Nucleus accumbens (tissue), 56 donors: ENCODE measurements at places on chromosomes 2 and 18.

DNA sequence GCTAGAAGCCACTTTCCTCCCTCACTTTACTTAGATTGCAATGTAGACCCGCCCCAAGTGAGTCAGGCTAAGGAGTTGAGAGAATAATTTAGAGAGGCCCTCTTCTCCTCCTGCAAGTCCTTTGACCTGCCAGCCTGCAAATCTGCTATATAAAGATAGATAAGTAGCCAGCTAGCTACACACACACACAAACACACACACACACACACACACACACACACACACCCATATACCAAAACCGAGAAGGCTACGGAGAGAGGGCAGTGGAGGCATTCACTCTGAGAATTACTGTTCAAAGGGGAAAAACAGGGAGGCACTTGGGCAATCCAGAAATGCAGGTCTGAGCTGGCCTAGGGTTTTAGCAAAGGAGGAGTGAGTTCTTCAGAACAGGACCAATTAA, 23.0 kb upstream of the SMAD7 start:
- no peak for DNase-seq

DNA sequence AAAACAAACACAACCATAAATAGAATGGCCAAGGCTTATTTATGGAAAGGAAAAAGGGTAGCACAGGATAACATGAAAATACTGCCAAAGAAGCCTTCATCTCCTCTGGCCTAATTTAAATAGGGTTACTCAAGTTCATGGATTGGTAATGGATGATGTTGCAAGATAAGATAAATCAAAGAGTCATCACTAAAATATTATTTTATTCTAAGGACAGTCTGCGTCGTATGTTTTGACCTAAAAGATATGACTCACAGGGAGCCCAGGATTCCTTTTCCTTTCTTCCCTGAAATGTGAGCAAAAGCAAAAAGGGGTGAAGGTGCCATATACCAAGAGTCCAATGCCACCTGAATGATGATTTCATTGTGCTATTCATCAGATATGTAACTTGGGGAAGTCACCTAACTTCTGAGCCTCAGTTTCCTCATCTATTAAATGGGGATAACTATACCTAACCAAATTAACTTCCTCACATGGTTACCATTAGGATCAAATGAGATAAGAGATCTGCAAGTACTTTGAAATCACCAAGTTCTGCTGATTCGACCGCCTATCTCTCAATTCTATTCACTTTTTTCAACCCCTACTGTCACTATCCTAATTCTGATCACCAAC, 137.7 kb downstream of the THADA start:
- DNase-seq = no peak

DNA sequence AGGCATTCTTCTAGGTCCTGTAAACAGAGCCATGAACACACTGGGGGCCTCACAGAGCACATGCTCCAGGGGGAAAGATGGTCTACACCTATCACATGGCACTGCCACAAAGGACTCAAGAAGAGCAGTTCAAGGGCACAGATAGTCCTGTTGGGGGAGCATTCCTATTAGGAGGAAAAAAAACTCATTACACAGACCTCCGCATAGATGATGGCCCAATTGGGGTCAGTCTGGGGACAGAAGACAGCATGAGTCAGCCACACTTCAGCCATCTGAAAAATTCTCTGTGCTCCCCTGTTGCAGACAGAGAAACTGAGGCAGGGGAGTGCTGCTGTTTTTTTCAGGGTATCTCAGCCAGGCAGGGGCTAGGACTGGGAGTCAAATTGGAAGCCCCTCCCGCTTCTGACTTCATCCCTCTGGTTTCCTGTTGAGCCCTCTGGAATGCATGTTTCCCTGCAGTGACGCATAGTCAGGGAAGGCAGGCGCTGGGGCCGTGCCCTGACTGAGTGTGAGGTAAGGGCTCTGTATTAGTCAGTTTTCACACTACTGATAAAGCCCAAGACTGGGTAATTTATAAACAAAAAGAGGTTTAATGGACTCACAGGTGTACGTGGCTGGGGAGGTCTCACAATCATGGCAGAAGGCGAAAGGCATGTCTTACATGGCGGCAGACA, 67.9 kb downstream of the RHOB start:
- no peak for DNase-seq

DNA sequence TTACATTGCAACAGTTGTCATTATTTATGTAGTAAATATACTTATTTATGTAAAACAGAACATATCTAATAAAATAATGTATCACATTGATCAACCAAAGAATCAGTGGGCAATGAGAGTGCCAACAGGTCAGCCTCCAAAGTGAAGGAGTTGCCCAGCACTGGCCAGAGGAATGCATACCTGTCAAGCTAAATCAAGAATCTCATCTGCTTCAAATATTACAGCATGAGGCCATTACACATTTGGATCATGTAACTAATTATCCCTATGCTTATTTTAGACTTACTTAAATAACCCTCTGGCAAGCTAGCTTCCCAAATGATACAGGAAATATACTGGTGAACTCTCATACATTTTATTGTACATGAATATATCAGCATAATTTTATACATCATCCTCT, 1211.7 kb upstream of the ACVR2A start:
- no peak for DNase-seq

DNA sequence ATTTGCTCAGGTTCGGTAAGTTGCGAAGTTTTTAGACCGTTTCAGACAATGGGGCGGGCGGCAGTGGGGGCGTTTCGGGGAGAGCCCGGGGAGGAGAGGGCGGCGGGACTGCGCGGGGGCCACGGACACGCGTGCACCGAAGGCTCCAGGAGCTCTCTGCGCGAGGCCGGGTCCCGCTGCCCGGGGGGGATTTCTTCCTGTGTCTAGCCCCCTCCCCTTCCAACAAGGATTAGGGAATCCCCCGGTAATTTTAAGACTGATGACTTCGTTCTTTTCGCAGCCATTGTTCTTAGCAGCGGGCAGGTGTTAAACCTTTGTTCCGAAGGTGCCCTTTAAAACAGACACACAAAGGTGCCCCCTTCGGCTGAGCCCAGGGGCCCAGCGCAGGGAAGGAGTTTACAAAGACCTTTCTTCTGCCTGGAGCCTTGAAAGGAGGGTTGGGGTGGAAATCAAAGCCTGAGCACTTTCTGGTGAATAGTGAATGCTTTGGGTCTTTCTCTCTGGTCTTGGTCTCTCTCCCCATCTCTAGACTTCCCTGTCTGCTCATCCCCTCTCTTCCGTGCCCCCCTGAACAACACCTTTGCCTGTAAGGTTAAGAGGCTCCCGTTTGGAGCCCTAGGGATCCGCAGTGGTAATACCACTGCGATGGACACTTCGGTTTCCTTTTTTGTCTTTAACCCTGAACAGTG, 2.1 kb downstream of the TRIB2 start:
- no peak for DNase-seq

- no peak for DNase-seq
These were observed 81.9 kb downstream of the CCDC93 start for GRCh38 chr2:117931978-117932377.

DNA sequence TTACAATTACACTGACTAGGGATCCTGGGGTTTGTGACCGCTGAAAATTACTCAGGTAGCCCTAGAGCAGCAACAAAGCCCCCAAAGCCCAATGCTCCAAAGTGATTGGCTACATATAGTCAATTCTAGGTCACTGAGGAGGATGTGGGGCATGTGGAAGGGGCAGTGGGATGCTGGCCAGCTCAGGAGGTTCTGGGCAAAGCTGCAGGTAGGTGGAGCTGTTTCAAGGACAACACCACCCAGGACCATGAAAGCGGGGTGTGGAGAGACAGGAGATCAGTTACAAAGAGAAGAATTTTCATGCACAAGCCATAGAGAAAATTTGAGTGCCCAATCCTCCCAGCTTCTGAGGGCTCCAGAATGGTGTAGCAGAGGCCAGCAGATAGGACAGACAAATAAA, 75.0 kb upstream of the CCDC85A start:
- DNase-seq = no peak

- DNase-seq = no peak
These were observed 57.6 kb downstream of the TTC21B start for GRCh38 chr2:165895974-165896373.

DNA sequence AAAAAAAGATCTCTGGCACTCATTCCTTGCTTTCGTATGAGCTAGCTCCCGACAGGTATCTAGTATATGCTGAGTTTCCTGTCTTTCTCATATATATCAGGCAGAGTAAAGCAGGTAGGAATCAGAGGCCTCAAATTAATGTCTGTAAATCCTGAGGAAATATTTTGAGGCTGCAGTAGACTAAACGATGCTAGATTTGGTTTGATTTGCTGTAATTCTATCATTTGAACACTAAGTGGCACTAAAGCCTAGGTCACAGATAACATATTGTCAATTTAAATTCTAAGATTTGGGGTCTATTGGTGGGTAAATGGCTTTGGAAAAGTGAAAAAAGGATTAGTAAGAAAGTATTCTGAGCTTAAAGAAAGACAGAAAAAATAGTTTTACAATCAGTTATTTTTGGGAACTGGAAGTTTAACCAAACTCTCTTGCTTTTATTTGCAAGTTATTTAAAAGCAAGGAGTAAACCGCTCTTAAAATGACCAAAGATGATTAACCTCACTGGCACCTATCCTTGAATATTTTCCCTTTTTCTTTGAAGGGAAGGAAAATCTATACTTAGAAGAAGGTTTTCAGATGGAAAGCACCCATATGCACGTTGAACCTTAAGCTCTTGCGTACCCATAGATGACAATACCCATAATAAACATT, 37.6 kb upstream of the SLC4A10 start:
- DNase-seq = no peak

- DNase-seq = no peak
These were observed 145.4 kb upstream of the SPOPL start for GRCh38 chr2:138356178-138356577.

GRCh38 chr18:50656841-50657470, 97.1 kb downstream of the MAPK4 start:
- no peak for DNase-seq

DNA sequence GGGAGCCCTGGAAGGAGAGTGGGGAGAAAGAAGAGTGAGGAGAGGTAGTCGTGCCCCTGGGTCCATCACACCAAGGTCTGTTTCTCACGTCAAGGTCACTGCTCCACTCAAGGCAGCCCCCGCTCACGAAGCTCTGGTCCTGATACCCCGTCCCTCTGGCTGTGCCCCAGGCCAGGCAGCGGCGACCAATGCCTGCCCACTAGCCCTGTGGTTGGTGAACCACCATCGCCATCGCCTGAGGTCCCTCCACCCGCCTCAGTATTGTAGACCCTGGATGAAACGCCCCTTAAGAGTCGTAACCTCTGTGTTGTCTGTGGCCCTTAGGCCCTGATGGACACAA, 378.3 kb upstream of the MYT1L start:
- no peak for DNase-seq

- DNase-seq = no peak
These were observed 11.0 kb downstream of the KIF5C start for GRCh38 chr2:148885988-148886387.

DNA sequence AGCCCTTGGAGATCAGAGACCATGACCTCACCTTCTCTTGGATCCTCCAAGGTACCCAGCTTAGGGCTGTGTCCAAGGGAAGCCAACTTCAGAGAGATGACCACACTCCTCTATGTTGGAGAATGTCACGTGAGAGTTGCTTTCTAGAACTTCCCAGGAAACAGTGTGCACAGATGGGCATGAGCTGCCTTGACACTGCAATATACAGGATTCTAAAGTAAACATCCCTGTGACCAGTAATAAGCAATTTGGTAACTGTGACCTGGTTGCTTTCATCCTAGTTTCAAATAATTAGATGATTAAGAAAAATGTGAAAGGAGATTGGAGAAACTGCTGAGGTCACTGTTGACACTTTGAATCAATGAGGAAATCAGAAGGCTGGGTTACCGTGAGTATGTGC, 181.1 kb upstream of the EPAS1 start:
- no peak for DNase-seq

- DNase-seq = no peak
These were observed 43.6 kb downstream of the TSPYL6 start for GRCh38 chr2:54212456-54212855.

DNA sequence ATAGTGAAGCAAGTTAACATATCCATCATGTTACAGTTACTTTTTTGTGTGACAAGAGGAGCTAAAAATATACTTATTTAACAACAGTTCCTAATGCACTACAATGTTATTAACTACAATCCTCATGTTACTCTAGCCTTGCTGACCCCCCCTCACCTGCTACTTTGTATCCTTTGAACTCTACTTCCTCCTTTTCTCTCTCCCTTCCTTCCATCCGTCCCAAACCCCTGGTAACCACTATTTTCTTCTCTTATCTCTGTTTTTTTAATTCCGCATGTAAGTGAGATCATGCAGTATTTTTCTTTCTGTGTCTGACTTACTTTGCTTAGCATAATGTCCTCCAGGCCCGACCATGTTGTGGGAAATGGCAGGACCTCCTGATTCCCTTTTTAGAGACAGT, 59.4 kb downstream of the NPAS2 start:
- DNase-seq = no peak

DNA sequence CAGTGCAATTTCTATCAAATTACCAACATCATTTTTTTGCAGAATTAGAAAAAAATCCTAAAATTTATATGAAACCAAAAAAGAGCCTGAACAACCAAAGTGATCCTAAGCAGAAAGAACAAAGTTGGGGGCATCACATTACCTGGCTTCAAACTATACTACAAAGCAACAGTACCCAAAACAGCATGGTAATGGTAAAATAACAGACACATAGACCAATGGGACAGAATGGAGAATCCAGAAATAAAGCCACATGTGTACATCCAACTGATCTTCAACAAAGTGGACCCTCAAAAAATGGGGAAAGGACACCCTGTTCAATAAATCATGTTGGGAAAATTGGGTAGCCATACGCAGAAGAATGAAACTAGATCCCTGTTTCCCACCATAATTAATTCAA, 245.7 kb upstream of the CTAGE1 start:
- no peak for DNase-seq

DNA sequence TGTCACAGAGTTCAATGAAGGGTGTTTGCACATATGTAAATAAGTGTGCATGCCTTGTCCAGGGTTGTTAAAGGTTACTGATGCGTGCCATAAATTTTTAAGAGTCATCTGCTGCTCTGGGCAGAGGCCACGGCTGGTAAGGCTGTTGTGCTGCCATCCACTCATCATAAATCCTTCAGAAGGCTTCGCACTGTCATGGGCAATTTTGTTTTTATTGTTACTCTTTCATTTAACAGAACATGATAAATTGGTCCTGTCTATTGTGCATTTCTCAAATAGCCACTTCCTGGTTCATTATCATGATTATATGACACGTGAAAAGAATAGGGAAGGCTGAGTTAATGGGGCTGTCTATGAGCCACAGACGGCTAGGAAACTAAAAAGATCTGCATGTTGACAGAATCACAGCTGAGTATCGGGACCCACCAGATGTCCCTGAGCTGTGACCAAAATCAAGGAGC, 634.3 kb upstream of the SOX11 start:
- no peak for DNase-seq

DNA sequence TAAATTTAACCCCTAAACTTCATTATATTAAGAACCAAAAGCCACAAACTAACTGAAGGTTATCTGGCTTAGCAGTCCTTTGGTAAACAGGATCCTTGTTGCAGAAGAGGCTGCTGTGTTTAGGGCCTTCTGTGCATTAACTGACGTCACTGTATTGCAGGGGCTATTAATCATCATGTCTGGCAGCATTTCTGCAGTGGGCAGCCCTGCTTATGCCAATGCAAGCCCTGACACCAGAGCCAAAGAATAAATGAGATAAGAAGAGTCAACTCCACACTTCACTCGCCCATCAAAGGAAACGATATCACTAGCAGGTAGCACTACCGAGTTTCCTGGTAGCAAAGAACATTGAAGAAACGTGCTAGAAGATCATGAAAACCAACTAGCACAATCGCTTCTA, 110.6 kb downstream of the PLEKHM3 start:
- no peak for DNase-seq

GRCh38 chr2:181314551-181314950, 142.6 kb upstream of the ITGA4 start:
- DNase-seq = no peak
